Transverse colon (tissue), 4 donors: ENCODE measurements at places on chromosomes 2 and 18. TPM values are rescaled to one million over a fixed set of nuclear protein-coding genes. Genes with fewer than 3 reads are reported as not detected.

GREB1 gene
- total RNA-seq: 0.41 TPM

- no peaks in the 10 kb centered on the region for H3K27me3 ChIP-seq
- no peaks in the 10 kb centered on the region for H3K36me3 ChIP-seq
- no peak overlapping the region for H3K4me3 ChIP-seq
- no peak for DNase-seq
- no peak overlapping the region for H3K27ac ChIP-seq
Measured at GRCh38 chr2:163198972-163199371, 360.4 kb upstream of the KCNH7 start.

SOX11 gene
- total RNA-seq: 0.40 TPM

DNA sequence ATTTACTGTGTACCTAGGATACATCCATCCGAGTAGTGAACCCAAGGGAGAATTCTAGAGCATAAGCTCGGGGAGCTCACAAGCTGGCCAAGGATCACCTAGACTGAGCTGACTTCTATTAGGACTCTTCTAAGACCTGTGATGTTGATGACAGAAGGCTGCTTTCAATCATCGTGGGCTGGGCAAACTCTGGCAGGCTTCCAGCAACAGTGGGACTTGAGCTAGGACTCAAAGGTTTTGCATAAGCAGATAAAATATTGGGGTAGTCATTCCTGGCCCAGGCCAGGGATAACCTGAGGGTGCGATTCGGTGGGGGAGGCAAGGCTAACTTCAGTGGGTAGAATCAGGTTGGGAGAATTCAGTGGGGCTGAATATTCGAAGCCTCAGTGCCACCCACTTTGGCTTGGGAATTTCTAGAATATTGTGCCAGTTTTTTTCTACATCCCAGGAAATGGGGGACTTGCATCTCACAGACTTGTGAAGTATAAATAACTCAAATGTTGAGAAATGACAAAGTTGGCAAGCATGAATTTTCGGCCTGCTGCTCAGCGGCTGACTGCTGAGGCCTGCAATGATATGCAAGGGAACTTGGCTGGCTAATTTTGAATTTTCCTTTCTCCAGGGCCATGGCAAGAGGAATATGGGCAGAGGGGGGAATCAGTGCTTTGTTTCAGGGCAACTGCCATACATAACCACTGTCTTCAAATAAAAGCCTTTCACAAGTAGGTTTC lies 274.3 kb downstream of the PRKCE start:
- DNase-seq: no peak
- H3K4me1 ChIP-seq: peaks cover 3% of the 10 kb centered on the region
- H3K36me3 ChIP-seq: no peaks in the 10 kb centered on the region
- H3K27me3 ChIP-seq: no peaks in the 10 kb centered on the region
- H3K27ac ChIP-seq: no peak overlapping the region

GRCh38 chr18:31064130-31064529 lies 21.6 kb upstream of the DSC3 start:
- no peak overlapping the region for H3K27ac ChIP-seq
- no peak overlapping the region for H3K4me3 ChIP-seq
- H3K4me1 ChIP-seq: no peaks in the 10 kb centered on the region
- no peaks in the 10 kb centered on the region for H3K36me3 ChIP-seq
- no peaks in the 10 kb centered on the region for H3K27me3 ChIP-seq

PARD6G gene
- total RNA-seq: 0.40 TPM
